ENCODE measurements at places on chromosomes 2 and 18.

- DNase-seq: no peak
Measured at GRCh38 chr2:35794796-35795450, 560.7 kb upstream of the CRIM1 start.

GRCh38 chr2:157839162-157839801, 36.8 kb downstream of the ACVR1 start:
- DNase-seq: no peak

GRCh38 chr2:166491461-166491860, 2.6 kb downstream of the SCN7A start:
- DNase-seq: no peak

DNA sequence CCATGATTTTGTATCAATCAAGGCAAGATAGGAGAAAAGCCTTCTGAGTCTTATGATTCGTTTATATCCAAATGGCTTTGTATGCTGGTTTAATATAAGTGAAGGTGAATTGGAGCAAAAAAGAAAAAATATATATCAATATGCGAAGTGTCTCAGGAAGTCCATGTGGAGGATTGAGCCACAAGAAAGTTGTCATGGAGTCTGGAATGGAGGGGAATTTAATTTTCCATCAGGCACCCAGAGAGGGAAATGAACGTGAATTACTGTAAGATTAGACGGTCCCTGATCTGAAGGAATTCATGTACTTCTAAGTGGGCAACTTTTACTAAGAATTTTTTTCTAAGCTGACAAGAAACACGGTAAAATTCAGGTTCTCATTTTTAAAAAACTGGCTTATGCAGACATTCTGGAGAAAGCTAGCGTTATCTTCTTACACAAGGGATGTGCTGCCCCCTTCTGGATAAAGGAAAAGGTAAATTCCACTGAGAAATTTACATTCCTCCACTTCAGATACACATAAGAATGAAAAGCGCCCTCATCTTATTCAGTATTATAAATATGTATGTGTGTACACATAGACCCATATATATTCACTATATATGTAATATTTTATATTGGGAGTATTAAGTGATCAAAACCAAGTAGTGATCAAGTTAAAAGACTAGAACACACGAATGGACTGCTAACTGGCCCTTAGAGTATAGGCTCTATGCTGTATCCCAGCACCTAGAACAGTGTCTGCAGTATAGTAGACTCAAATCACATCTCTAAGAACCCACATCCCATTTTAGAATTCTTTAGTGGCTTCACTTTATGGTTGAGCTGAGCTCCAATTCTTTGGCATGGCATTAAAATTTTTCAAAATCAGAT, 289.0 kb upstream of the TFPI start:
- no peak for DNase-seq

DNA sequence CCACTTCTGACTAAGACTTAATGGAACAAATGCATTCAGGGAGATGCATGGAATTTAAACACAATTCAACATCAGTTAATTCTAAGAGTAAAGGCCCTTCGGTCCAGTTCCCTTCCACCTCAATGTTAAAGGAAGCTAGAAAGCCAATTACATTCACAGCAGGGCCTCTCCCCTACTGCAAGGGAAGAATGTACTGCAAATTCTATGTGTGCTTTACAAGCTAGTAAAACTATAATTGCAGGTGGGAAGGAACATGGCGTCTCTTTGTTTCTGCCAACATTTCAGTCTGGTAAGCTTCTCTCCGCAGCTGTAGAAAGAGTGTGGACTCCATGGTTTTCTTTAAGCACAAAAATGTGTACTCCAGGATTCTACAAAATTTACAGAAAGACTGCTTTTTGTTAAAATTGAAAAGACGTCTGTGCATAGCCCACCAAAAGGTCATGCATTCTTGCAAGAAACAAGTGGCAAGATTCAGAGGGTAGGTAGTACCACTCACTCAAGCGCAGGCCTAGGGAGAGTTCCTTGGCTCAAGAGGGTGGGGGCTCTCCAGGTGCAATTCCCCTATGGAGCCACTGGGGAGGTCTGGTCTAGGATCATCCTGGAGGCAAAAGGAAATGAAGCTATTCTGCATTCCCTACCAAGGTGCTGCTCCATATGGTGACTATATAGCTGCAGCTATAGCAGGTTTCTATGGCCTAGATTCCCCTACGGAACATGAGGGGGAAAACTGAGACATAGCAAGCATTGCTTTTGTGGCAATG, 127.0 kb upstream of the FZD5 start:
- DNase-seq: no peak

GRCh38 chr2:86025976-86026743, 79.5 kb downstream of the POLR1A start:
- no peak for DNase-seq
